ENCODE measurements at places on chromosomes 5 and 9.

GRCh38 chr9:96169901-96170300, 132.1 kb downstream of the HSD17B3 start:
- no peak for DNase-seq

DNA sequence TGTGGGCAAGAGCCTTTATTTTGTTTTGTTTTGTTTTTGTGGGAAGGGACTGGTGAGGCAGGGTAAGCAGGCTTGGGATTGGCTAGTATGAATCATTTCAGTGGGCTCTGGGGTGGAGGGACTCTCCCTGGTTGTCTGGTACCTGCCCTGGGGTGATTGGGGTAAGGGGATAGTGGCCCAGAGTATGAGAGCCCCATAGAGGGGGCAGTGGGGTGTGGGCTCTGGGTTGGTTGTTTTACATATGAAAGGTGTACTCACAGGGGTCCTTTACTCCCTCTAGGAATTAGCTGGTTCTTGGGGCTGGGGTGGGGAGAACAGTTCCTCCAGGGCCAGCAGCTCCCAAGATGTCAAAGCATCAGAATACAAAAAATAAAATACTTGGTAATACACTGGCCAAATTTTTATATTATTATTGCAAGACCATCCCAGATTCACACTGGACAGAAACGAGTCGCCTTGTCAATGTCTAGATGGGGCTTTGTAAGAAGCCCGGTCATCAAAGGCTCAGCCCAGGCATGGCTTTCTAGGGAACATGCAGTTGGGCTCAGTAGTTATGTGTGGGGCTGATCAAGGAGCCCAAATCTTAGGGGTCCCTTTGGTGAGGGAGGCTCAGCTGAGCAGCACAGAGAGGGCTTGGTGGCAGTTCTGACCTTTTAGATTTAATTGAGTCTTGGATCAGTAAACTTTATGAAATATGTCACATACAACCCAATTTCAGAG, 190.5 kb downstream of the NXNL2 start:
- DNase-seq = no peak

- DNase-seq = no peak
These were observed 495.2 kb downstream of the GADD45G start for GRCh38 chr9:90100014-90100413.

GRCh38 chr5:78547731-78548615, 100.6 kb downstream of the LHFPL2 start:
- DNase-seq = no peak
